MG63 (cell line): ENCODE measurements at places on chromosomes 2 and 18. TPM values are rescaled to one million over a fixed set of nuclear protein-coding genes. Genes with fewer than 3 reads are reported as not detected.

DNA sequence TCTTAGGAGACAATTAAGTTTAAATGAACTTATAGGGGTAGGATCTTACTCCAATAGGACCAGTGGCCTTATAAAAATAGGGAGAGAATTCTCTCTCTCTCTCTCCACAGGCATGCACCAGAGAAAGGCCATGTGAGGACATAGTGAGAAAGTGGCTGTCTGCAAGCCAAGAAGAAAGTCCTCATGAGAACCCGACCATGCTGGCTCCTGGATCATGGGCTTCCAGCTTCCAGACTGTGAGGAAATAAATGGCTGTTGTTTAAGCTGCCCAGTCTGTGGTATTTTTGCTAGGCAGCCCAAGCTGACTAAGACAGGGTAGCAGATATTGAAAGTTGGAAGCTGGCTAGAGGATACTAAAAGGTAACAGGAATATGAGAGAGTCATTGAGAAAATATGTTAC is 454.0 kb downstream of the NBAS start:
- DNase-seq = peak; percentile 20

GRCh38 chr2:643334-643733 is 33.9 kb downstream of the TMEM18 start:
- DNase-seq = no peak

DNA sequence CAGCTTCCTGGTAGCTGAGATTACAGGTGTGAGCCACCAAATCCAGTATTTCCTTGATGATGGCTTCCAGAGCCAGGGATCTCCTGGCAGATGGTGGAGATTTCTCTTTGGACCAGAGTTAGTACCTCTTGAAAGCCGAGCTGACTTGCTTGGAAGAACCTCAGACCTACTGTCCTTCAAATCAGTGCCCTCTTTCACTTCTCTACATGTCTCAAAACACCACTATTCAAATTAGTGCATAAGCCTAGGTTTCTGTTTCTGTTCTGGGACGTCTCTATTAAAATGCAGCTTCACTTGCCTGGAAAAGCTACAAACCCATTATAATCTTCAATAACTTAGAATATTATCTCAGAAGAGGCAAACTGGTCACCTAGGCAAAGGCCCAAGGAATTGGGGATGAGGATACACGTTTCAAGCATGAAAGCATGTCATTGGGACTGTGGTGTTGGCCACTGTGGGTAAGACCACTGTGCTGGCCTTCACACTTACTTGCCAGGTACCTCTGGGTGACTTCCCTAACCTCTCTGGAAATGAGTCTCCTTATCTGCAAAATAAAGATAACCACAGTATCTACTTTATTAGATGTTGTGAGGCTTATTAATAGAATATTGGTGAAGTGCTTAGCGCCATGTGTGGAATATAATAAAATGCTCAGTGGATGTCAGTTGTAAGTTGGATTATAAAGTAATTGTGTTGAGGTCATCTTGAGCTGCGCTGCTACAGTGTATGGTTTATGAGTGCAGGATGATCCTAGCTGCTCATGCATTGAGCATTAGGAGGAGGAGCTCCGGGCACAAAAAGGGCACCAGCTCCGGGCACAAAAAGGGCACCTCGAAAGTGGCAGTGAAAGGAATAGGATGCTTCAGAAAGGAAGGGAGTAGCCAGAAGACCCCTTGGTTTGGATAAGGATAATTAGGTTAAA is 84.5 kb downstream of the DOCK10 start:
- DNase-seq = no peak

GCG gene
- total RNA-seq = not detected in 2 replicates

CXCR1 gene
- not detected in 2 replicates for total RNA-seq

- no peak for DNase-seq
Observed at GRCh38 chr2:118000041-118000440, 13.8 kb downstream of the CCDC93 start.

DNA sequence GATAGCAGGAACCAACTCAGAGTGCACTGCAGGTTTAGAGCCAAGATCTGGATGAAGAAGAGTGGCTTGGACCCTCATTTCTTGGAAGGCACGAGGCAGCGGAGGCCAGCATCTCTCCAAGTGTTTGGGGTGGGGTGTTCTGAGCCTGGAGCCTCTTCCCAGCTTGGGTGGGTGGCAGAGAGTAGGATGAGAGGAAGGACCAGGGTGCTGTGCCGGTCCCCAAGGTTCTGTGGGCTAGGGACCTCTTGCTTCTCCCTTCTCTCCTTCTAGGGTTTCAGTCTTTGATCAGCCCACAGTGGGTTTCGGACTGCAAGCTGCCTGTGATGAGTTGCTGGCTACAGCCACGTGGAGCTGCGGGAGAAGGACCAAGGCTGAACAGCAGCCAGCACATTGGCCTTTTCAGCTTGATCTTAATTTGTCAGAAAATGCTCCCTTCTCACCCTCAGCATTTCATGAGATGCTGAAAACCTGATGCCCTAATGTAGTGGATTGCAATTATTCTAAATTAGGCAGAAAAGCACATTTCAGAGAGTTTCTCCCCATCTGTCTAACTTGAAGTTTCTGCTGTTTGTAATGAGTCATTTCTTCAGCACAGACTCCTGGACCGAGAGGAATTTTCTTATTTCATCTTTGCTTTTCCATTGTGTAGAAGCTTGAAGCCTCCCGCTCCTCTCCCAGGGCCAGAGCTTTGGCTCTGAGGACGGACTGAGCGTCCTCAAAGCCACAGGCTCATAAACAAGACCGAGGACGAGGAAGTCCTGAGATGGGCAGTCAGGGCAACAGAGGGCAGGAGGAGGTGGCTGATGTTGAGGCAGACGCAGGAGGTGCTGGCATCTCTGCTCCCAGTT is 99.1 kb upstream of the HDAC4 start:
- DNase-seq = no peak

MAP3K2 gene
- total RNA-seq = 10.6 and 32.9 TPM in 2 replicates
